ENCODE measurements at places on chromosomes 3 and 15.

DNA sequence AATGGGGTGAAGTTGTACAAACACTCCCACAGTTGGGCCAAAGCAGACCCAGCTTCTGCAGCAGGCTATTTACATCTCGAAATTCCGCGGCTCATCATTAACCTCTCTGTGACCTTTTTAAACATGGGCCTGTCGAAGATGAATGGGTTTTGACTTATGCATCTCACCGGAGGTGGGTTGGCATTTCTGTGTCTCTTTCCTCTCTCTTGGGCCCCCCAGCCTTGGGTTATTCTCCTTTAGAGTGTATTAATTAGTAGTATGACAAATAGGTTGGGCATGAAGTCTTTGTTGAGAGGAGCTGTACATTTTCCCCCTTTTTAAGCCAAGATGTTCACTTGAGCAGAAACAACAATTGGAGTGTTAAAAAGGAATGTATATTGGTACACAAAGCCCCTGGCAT, 9.8 kb downstream of the SMAD6 start:
- no peak for DNase-seq

- DNase-seq = no peak
These were observed 589.3 kb upstream of the KCNMB2 start for GRCh38 chr3:177946936-177947335.

GRCh38 chr15:59424616-59425015, 13.4 kb upstream of the FAM81A start:
- peak; percentile 8 for DNase-seq

DNA sequence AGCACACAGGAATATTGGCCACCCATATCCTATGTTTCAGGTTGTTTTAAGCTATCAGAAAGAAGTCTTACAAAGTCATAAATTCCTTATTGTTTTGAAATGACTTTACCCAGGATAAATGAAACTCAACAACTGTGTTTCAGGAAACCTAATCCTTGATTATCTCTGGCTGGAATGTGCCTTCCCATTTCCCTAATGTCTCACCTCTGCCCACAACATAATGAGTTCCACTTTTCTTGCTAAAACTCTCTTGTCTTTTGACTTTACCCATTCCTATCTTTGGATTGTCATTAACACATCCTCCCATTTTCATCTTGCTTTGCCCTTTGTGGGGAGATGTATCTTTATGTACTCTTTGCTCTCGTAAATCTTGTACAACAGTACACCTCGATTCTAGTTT, 200.0 kb upstream of the DNAJC19 start:
- DNase-seq = no peak

GRCh38 chr3:189981668-189982067, 139.0 kb downstream of the P3H2 start:
- no peak for DNase-seq

DNA sequence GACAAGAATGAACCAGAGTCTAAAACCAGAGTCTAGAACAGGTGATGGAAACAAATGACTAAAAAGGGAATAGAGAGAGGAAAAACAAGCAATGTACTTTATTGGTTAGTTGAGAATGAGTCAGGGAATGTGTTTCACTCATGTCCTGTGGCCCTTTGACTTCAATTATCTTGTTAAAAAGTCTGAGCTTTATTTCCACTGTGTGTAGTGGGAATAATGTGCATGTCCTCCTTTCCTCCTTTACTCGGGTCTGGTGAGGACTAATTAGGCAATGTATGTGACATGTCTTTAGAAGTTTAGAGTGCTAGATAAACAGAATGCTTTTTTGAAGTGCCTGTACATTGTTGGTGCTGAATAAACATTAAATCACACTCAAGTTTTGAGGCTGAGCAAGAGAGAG, 21.3 kb downstream of the LSAMP start:
- DNase-seq = no peak

GRCh38 chr3:188797045-188797444, 374.7 kb upstream of the TPRG1 start:
- no peak for DNase-seq

DNA sequence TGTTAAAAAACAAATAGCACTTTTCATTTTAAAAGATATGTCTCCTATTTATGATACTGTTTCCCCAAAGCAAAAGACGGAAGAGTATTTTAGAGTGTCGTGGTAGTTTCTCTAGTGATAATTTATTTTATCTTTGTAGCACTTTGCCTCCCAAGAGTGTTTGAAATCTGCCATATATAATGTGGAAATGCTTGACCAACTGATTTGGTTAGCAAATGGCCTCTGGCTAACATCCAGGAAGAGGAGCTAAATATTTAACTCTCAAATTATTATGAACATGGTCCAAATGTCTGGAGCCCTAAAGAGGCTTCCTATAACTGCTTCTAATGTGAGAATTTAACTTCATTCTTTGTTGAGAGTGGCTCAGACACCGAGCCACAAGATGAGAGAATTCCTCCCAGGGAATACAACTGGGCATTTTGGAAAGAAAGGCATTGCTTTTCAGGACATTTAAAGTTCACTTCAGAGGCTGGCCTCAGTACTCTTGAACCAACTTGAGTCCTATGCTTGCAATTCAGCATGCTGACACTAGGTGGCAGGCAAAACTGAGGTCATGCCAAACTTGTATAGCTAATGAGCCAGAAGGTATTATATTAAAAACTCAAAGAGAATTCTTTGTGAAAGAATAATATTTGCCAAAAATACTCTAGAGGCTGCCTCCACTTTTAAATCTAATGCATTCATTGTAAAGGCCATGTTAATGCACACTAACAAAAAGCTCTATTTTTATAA, 104.5 kb downstream of the RARB start:
- DNase-seq = no peak

- peak; percentile 7 for DNase-seq
These were observed 119.9 kb upstream of the FHIT start for GRCh38 chr3:61371123-61371522.

DNA sequence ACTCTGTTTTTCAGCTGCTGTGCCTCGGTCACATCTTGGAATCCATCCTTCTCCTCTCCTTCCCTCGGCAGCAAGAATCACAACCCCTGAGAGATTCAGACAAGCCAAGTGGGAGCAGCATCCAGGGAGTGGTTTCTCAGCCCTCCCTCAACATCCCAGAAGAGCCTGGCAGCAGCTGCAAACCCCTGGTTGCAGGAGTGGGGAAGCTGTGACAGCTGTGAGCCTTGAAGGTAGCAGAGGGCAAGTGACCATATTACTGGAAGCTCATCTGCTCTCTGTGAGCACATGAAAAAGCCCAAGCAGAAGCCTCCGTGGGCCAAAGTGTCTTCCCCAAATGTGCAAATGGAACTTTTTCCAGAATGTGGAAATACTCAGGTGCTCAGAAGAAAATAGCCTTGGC, 312.9 kb downstream of the NTRK3 start:
- DNase-seq = no peak

DNA sequence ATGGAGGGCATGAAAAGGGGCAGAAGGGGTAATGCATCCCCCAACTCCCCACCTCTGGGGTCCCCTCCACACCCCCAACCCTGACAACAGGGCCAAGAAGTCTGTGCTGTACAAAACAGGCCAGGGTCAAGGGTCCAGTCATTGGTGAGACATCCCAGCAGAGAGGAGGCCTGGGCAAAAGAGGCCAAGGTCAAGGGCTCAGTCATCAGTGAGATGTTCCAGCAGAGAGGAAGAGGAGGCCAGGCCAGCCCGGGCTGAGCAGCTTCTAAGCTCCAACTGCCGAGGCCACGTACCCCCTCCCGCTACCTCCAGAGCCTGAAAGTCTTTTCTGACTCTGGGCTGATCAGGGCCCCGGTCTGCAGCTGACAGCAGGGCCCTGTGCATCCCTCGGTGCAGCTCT, 52.4 kb downstream of the LHFPL4 start:
- DNase-seq = no peak

DNA sequence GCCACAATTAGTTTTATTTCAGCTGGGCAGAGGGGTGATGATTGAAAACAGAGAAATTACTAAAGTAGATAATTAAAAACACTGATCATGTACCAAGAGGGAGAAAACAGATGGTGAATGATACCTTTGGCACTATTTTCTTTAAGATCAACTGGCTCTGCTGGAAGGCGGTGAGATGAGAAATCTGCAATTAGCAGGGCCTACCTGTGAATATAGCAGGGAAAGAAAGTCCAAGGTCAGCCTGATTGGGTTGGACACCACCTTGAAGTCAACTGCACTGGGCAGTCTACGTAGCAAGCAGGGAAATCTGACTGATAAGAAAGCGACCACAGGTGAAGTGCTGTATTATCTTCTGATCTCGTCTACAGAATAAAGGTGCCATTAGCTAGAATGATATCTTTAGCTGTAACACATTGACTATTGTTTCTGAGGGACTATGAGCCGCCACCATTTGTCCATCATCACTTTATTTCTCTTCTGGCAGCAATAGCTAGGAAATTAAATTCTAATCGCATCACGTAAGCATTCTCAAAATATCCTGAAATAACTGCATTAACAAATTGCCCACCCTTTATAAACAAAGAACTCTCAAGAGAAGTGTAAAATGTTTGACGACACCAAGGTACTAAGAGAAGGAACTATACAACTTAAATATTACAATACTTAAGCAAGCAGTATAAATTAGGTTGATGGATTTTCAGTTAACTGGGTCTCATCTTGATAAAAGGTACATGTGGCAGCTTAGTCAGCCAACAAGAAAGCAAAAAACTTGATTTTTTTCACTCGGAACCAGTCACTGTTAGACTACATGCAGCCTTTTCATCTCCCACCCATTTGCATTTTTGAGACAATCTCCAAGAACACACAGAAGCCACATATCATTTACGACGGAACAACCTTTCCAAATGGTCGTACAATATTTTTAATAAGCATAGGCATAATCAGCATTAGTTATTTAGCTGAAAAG, 1.3 kb downstream of the NEDD4 start:
- DNase-seq = no peak

DNA sequence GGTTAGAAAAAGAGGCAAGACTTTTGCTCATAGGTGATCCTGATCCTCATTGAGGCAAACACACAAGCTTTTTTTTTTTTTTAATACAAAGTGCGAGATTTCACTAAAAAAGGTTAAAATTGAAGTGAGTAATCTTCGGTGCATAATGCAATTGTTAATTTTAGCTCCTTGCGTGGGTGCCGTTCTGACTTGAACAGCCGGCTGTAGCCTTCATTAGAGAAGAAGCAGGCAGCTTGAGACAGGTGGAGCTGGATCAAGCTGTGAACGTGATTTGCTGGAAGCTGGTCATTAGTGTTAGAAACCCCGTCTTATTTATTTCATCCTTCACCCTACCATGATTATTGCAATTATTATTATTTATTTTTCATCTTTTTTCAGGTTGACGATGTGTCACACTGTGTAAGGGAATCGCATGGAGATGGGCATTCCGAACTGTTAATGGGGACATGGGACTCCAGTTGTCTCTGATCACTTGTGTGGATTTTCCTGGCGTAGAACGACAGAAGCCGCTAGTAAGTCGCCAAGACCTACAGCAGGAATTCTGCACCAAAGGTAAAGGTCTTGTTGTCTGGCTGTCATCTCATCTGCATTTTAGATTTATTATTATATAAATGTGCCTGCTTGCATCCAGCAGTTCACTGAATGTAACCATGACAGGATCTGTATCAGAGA, 40.2 kb downstream of the ARPP21 start:
- DNase-seq = no peak

GRCh38 chr3:35745802-35746484, 106.6 kb downstream of the ARPP21 start:
- no peak for DNase-seq

GRCh38 chr3:177035676-177036075, 161.6 kb downstream of the TBL1XR1 start:
- DNase-seq = peak; percentile 90

DNA sequence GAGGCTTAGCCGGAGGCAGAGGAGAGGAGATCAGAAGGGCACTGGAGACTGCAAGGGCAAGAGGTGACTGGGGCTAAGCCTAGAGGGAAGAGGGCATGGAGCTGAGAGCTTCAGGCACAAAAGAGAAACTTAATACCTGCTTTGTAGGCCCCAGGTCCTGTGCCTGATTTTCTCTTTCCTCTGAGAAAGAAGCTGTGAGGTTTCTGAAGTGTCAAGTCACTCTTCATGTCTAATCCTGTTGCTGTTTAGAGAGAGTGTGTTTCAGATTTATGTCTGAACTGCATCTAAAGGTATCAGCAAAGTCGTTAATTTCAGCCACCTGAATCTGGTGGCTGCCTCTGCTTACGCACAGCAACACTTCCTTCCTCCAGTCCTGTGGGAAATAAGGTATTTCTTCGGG, 106.9 kb upstream of the RNU6-1 start:
- DNase-seq = no peak

DNA sequence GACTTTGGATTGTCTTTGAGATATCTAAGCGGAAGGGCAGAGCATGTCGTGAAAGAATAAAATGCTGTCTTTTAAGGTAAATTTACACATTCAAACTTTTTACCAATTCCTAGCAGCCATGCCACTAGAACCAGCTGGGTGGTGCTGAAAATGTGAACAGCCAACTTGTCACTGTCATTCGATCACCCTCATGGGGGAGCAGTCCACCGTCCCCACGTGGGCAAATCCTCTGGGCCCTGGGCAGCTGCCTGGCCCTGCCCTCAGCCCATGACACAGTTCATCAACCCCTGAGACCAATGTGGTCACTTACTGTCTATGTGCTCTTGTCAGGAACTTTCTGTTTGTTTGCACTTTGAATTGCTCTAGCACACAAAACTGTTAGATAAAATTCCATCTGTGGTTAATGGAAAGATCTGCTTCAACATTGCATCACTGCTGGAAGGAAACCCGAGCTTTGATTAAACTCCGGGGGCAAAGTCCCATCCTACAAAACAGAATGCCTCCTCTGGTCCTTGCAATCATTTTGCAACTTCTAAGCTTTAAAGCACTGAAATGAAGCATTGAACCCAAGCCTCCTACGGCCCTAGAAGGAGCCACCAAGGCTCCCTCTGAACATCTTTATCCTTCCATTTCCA, 50.1 kb downstream of the PCSK6 start:
- no peak for DNase-seq

- peak; percentile 52 for DNase-seq
These were observed 44.6 kb downstream of the ZIC4 start for GRCh38 chr3:147361454-147362420.

All from NCI-H748 treated with DMSO at 0.1 percent for 48 hours (cell line).